ENCODE measurements at places on chromosomes 1 and 21. TPM values are rescaled to one million over a fixed set of nuclear protein-coding genes. Genes with fewer than 3 reads are reported as not detected.

PTGFR gene
- not detected for total RNA-seq

DNA sequence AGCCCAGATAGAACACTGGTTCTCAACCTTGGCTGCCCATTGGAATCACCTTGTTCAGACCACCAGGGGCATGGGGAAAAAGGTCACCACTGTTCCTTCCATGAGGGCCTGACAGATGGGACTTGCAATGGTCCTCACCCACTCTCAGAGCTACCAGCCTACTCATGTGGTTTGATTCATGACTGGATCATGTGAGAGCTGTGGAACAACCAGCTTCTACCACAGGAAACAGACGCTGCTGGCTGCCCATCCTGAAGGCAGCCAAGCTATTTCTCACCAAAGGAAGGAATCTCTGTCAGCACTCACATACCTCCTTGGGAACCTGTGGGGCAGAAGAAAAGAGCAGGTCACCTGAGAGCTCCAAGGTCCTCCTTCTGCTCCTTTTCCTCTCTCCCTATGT lies 53.6 kb downstream of the CAPN8 start:
- H3K36me3 ChIP-seq = no peaks in the 10 kb centered on the region
- no peaks in the 10 kb centered on the region for H3K4me1 ChIP-seq
- no peak for DNase-seq

DNA sequence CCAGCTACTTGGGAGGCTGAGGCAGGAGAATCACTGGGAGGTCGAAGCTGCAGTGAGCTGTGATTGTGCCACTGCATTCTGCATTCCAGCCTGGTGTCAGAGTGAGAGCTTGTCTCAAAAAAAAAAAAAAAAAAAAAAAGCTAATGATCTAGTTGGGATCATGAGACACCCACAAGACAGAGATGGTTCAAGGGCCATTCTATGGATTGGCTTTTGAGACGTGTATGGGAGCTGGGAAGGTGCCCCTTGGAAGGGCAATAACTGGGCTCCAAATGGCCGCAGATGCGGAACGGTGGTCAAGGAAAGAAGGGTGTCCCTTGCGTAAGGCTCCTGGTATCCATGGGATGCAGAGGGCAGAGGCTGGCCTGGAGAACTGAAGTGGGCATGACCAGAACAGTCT lies 6.8 kb upstream of the ADAM15 start:
- H3K27ac ChIP-seq = no peak overlapping the region
- no peaks in the 10 kb centered on the region for H3K27me3 ChIP-seq
- no peaks in the 10 kb centered on the region for H3K4me1 ChIP-seq
- H3K4me3 ChIP-seq = no peak overlapping the region
- no peak for DNase-seq

- no peaks in the 10 kb centered on the region for H3K36me3 ChIP-seq
- H3K27ac ChIP-seq = no peak overlapping the region
- H3K4me1 ChIP-seq = no peaks in the 10 kb centered on the region
- H3K4me3 ChIP-seq = no peak overlapping the region
- peaks cover 5% of the 10 kb centered on the region for H3K27me3 ChIP-seq
Measured at GRCh38 chr1:157367091-157367739, 185.1 kb downstream of the FCRL5 start.

- no peak overlapping the region for H3K27ac ChIP-seq
- no peak for DNase-seq
- no peak overlapping the region for H3K4me3 ChIP-seq
- H3K36me3 ChIP-seq = no peaks in the 10 kb centered on the region
- no peaks in the 10 kb centered on the region for H3K27me3 ChIP-seq
Measured at GRCh38 chr1:82555501-82555900, 754.8 kb downstream of the ADGRL2 start.

F13B gene
- not detected for total RNA-seq

- no peaks in the 10 kb centered on the region for H3K36me3 ChIP-seq
- no peak overlapping the region for H3K4me3 ChIP-seq
- H3K27me3 ChIP-seq = no peaks in the 10 kb centered on the region
- no peaks in the 10 kb centered on the region for H3K4me1 ChIP-seq
- DNase-seq = no peak
- no peak overlapping the region for H3K27ac ChIP-seq
Measured at GRCh38 chr1:95183952-95184351, 50.1 kb upstream of the RWDD3 start.

RNF11 gene
- 66.5 TPM for total RNA-seq

All from CD4-positive, CD25-positive, alpha-beta regulatory T cell (primary cell).